ENCODE measurements at places on chromosomes 5 and 9.

DNA sequence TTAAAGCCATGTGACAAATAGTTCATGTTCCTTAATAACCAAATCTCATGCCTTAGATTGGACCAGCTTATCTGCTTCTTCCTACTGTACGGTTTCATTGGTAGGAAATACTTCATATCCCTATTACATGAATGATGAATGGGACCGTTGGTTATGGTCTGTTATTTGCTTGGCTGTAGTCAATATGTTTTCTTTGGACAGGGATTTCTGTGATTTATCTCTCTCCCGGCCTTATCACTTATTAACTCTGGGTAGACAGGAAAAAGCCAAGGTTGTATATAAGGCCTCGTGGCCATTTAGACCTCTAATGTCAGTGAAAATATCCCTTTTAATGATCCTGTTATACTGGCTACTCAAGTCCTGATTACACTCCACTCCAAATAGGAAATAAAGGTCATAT is 330.6 kb downstream of the EBF1 start:
- no peak for DNase-seq

DNA sequence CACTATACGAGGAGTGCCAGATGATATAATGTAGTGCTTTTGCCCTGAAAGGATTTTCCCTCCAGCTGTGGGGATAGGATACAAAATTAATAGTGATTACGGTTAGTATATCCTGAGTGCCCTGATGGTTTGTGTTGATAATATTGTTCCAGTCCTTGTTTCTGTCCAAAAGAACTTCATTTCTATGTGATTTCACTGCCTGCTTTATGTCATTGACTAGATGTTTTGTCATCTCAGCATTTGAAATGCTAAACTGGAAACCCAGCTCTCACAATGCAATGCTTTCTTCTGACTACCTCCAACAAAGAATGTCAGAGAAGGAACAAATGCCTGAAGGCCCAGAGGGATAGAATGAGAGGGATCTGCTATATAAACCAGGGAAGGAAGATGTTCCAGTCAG is 177.8 kb downstream of the NIPBL start:
- no peak for DNase-seq

- DNase-seq = no peak
These were observed 54.4 kb downstream of the CCDC192 start for GRCh38 chr5:127757576-127757975.

GRCh38 chr5:14871214-14872069 is at the start of gene ANKH:
ANKH (minus strand) TSS chr5:14871778; CDS start chr5:14871447, 331 bp downstream.
- DNase-seq = peak; percentile 91

DNA sequence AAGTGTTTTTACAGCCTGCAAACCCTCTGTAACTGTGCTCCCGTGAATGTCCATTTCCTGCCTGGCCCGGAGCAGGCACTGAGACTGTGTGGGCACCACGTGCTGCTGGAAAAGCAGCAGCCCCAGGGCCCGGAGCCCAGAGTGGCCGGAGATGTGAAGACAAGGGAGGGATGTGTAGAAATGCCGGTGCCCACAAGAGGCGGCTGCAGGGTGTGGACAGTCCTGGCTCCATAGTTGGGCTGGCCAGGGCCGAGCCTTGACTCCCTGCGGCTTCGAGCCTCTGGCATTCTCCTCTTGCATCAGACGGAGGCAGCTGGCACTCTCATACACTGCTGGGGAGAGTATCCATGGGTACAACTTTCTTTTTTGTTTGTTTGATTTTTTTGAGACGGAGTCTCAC is 13.2 kb upstream of the GFPT2 start:
- DNase-seq = no peak

DNA sequence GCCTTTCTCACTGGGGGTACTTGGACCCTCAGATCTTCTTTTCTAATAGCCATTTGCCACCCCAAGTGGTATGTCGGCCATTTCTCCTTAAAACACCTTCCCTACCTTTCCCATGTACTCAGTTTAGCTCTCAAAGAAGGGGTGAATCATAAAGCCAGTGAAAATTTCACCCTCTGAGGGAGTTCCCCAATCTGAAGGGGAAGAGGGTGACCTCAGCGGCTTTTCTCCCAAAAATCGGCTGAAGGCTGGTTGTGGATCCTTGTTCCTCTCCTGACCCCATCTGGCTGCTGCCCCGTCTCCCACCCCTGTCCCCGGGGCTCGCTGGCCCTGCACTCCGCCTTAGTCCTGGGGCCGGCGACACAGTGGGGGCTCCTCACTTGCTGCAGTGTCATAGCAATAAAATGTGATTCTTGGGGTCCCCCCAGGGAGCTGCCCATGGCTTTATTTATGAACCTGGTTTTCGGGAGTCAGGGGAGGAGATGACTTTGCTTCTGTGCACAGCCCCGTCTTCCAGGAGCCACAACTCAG is 17.3 kb upstream of the LTC4S start:
- no peak for DNase-seq

GRCh38 chr5:3349704-3350565 is 245.7 kb upstream of the IRX1 start:
- DNase-seq = no peak

DNA sequence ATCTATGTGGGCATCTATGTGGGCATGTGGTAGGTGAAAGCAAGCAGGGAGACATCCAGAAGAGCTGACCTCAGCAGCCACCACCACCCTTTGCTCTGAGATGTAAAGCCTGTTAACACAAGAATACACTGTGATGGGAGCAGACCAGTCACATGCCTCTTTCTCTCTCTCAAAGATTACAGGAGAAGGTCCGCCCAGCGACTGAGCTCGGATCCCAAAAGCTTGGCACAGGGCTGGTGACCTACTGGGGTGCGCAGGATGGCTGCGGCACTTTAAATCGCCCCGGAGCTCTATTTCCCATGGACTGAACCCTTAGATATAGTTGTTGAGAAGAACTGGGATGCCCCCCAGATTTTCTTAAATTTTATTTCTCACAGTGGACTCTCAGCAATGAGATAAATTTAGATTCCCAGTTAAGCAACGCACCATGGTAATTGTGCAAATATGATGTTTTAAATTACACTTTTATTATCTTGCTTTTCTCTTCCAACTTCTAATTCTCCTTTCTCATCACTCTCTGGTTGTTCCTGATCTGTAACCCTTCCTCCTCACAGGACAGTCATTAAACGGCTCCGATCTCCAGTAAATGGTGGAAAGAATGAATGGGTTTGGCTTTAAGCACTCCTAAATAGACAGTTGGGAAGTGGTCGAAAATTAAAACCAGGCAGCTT is 37.7 kb upstream of the ICE1 start:
- DNase-seq = no peak

DNA sequence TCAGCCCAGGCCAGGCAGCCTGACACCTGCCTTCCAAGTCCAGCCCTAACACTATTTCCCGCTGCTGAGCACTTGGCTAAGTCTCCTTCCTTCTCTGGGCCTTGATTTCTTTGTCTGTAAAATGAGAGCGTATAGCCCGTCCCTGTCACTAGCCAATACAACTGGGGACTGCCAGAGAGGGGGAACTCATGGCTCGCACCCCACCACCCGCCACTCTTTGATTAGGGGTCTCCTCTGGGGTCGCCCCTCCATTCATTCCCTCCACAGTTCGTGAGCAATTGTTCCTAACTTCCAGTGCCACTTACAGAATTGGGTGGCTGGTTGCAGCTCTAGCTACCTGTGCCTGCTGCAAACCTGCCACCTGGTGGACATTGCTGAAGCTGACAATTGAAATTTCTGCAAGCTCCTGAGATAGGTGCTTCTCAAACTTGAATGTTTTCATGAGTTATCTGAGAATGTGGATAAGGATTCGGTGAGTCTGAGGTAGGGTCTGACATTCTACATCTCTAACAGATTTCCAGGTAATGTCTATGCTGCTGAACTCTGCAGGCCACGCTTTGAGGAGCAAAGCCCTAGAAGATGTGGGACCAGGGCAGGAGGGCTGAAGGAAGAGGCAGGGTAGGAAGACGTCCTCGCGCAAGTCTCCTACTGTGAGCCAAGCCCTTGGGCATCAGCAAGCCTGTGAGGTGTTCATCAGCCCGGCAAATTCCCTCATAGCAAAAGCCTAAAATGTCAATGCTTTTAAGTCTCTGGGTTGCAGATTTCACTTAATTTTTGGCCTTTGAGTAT is 13.3 kb upstream of the RECK start:
- peak; percentile 54 for DNase-seq

- no peak for DNase-seq
These were observed 4.1 kb downstream of the NDUFS6 start for GRCh38 chr5:1805326-1805725.

DNA sequence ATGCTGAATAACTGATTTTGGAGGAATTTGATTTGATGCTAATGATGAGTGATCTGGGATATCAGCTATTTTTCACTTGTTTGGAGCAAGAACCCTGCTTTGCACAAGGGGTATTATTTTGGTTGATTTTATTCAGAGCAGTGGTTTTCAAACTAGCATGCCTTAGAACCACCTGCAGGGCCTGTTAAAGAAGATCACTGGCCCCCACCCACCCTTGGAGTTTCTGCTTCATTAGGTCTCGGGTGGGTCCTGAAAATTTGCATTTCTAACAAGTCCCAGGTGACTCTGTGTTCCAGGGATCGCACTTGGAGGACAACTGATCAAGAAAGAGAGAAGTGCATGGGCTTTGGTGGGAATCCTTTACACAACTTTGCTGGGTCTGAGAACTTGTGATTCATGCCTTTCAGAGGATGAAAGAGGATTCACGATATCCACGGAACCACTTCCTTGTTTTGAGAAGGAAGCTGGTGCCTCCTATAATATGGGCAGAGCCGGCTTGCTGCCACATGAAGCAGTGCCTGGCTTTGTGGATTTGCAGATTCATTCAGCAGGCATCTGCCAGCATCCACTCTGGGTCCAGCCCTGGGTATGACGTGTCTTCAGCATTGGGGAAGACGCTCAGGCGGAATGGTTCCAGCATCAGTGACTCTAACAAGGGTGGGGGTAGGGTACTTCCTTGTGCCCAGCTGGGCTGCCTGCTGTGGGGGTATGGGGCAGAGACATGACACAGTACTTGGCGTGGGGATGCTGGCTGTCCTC is 106.6 kb upstream of the PITX1 start:
- no peak for DNase-seq

DNA sequence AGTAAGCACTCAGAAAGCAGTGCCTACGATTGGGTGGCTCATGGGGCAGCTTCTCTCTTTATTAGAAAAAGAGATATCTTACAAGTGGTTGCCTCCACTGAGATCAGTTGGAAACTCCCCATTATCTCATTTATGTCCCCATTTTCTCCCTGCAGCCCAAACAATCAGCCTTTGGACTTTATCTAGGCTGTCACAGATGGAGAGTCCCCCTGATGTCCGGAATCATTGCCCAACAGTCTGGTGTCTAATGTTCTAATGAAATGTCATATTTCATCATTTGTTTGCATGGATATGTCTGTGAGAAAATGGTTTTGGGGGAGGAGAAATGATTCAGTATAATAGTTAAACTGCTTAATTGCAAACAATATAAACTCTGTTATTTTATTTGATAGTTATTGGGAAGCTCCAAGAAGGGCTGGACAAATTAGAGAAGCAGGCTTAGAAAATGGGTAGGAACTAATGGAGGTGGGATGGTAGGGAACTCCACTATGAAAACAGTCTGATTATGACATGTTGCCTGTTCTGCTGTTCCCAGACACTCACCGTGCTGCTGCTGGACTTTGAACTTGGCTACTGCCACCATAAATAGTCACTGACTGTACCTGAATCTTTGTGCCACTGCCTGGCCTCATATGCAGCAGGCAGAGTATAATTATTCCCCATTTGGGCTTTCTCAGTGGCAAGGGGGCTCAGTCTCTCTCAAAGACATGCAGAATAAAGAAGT is 38.3 kb upstream of the SMAD5 start:
- no peak for DNase-seq

Measured in activated naive CD8-positive, alpha-beta T cell treated with anti-CD3 and anti-CD28 coated beads for 36 hours (primary cell).